ENCODE measurements at places on chromosomes 11 and 22. TPM values are rescaled to one million over a fixed set of nuclear protein-coding genes. Genes with fewer than 3 reads are reported as not detected.

Gene ROM1
- total RNA-seq, result 3.2 TPM

Gene SLC5A4
- not detected for total RNA-seq

- H3K4me1 ChIP-seq, result no peaks in the 10 kb centered on the region
- no peaks in the 10 kb centered on the region for H3K36me3 ChIP-seq
- H3K4me3 ChIP-seq, result no peak overlapping the region
- no peak for DNase-seq
- H3K27me3 ChIP-seq, result no peaks in the 10 kb centered on the region
Observed at GRCh38 chr11:71151561-71151960, 100.8 kb downstream of the SHANK2 start.

GRCh38 chr11:4049006-4049405 lies 45.6 kb upstream of the RRM1 start:
- H3K4me3 ChIP-seq, result no peak overlapping the region
- H3K27ac ChIP-seq, result no peak overlapping the region
- no peaks in the 10 kb centered on the region for H3K4me1 ChIP-seq
- no peaks in the 10 kb centered on the region for H3K36me3 ChIP-seq

- H3K36me3 ChIP-seq, result no peaks in the 10 kb centered on the region
- no peak overlapping the region for H3K4me3 ChIP-seq
- DNase-seq, result no peak
Observed at GRCh38 chr11:109794501-109794900, 298.7 kb upstream of the ZC3H12C start.

- H3K27me3 ChIP-seq, result no peaks in the 10 kb centered on the region
- H3K36me3 ChIP-seq, result no peaks in the 10 kb centered on the region
- no peak for DNase-seq
Observed at GRCh38 chr22:41830174-41830573, 2.7 kb upstream of the SREBF2 start.

Measured in right atrium auricular region (tissue), 2 donors.